ENCODE measurements at places on chromosomes 11 and 22. TPM values are rescaled to one million over a fixed set of nuclear protein-coding genes. Genes with fewer than 3 reads are reported as not detected.

- peaks cover 7% of the 10 kb centered on the region for H3K27me3 ChIP-seq
- H3K36me3 ChIP-seq: no peaks in the 10 kb centered on the region
- DNase-seq: no peak
- H3K4me1 ChIP-seq: peaks cover 9% of the 10 kb centered on the region
- H3K27ac ChIP-seq: peak overlapping the region; percentile 78
Measured at GRCh38 chr11:72828081-72828567, 13.9 kb downstream of the ATG16L2 start.

Gene MS4A15
- not detected for total RNA-seq

Gene GRIK4
- 0.86 TPM for total RNA-seq

GRCh38 chr11:91081440-91082043, 858.7 kb upstream of the CHORDC1 start:
- peaks cover 7% of the 10 kb centered on the region for H3K4me1 ChIP-seq
- H3K36me3 ChIP-seq: no peaks in the 10 kb centered on the region
- no peak overlapping the region for H3K4me3 ChIP-seq

DNA sequence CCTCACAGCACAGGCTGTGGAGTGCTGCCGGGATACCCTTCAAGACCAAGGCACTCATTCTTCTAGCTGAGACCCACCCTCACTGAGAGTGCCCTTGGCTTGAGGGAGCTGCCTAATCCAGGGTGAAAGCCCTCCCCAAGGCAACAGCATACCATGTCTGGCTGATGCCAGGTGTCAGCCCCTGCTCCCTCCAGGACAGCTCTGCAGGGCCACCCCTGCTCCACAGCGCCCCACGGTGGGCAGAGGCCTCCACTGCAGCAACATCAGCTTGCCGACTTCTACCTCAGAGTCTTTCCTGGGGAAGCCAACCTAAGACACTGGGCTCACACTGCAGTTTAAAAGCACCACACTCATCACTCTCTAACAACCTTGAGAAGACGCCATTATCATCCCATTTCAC, 29.0 kb downstream of the TTLL1 start:
- H3K4me3 ChIP-seq: no peak overlapping the region

DNA sequence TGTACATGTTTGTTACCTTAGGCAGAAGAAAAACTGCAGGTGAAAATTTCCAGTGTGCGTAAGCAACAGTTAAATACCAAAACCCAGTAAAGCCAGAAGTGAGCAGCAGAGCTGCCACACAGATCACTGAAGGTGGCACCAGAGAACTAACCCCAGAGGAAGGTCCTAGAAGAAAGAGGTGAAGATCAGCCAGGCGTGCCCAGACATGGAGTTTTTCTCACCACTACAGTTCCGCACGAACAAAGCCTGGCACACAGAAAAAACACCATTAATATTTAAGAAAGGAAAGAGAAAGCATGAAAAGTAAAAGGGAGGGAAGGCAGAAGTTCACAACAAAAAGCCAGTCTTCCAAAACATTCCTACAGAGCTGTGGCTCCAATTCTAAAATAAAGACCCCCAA, 60.7 kb downstream of the STK33 start:
- no peaks in the 10 kb centered on the region for H3K27me3 ChIP-seq
- H3K4me1 ChIP-seq: peaks cover 4% of the 10 kb centered on the region
- H3K4me3 ChIP-seq: no peak overlapping the region

Gene GGT5
- 0.56 TPM for total RNA-seq

DNA sequence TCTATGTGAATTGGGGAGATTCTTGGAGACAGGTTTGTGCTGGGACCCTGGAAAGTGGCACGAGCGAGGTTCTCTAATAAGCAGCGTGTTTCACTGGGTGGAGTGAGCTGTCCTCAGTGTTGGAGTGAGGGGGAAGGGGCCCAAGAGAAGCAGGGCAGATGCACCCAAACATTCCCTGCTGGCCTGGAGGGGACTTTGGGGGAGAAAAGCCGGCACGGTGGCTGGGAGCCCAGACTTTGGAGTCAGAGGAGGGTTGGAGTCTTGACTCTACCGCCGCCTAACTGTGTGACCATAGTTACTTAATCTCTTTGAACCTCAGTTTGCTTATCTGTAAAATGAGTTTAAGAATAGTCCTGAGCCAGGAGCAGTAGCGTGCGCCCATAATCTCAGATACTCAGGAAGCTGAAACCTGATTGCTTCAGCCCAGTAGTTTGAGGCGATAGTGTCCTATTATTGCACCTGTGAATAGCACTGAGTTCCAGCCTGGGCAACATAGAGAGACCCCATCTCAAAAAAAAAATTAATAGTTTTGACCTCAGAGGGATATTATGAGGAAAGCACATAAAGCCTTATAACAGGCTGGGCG, 614 bp downstream of the NR1H3 start:
- peaks cover 26% of the 10 kb centered on the region for H3K4me1 ChIP-seq
- H3K36me3 ChIP-seq: no peaks in the 10 kb centered on the region
- DNase-seq: no peak
- H3K27me3 ChIP-seq: no peaks in the 10 kb centered on the region
- H3K4me3 ChIP-seq: peak overlapping the region; percentile 77
- H3K27ac ChIP-seq: peak overlapping the region; percentile 83

Gene MAP4K2
- 14.6 TPM for total RNA-seq

Gene RFPL3
- total RNA-seq: not detected

DNA sequence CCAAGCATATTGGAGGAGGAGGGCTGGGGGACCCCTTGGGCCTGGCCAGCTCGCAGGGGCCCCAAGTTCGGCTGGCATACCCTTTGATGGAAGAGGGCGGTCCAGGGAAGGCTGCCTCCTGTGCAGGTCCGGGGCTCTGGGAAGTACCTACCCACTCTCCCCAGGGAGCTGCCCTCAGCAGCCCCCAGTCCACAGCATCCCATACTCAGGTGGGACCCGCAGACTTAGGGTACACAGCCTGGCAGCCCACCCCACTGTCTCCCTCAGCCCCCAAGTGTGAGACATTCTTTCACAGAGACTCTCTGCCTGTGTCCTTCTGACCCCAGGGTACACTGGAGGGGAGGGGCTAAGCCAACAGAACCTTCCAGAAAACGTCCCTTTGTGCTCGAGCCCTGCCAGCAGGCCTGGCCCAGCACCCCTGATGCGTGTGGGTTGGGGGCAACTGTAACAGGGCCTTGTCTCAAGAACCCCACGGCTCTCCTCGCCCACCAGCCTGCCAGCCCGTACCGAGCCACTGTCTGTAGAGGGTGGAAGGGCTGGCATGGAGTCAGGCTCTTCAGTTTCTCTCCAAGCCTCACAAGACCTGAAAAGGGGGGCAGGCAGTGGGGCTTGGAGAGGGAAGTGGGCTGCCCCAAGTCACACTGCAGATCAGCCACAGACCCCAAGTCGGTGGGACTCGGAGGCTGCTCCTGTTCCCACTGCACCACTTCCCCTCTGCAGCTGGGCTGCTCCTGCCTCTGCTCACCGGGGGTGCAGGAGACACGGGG, 7.0 kb upstream of the TNFRSF13C start:
- H3K4me1 ChIP-seq: peaks cover 6% of the 10 kb centered on the region
- no peak overlapping the region for H3K4me3 ChIP-seq
- DNase-seq: no peak
- H3K27ac ChIP-seq: peak overlapping the region; percentile 19

GRCh38 chr11:123185326-123185725, 9.7 kb downstream of the CLMP start:
- H3K4me1 ChIP-seq: peaks cover 46% of the 10 kb centered on the region
- H3K36me3 ChIP-seq: no peaks in the 10 kb centered on the region
- peak overlapping the region; percentile 85 for H3K27ac ChIP-seq
- no peak overlapping the region for H3K4me3 ChIP-seq
- H3K27me3 ChIP-seq: peaks cover 5% of the 10 kb centered on the region
- DNase-seq: no peak

Gene MMP13
- not detected for total RNA-seq

Gene OR4A15
- total RNA-seq: not detected

- no peaks in the 10 kb centered on the region for H3K4me1 ChIP-seq
- DNase-seq: no peak
- H3K36me3 ChIP-seq: no peaks in the 10 kb centered on the region
- H3K27ac ChIP-seq: no peak overlapping the region
- H3K27me3 ChIP-seq: peaks cover 38% of the 10 kb centered on the region
- H3K4me3 ChIP-seq: no peak overlapping the region
Measured at GRCh38 chr11:19080579-19080993, 20.1 kb upstream of the MRGPRX2 start.

- peaks cover 30% of the 10 kb centered on the region for H3K4me1 ChIP-seq
- H3K36me3 ChIP-seq: no peaks in the 10 kb centered on the region
- H3K4me3 ChIP-seq: peak overlapping the region; percentile 99
- DNase-seq: no peak
Measured at GRCh38 chr11:46594374-46594700, 514 bp upstream of the AMBRA1 start.

DNA sequence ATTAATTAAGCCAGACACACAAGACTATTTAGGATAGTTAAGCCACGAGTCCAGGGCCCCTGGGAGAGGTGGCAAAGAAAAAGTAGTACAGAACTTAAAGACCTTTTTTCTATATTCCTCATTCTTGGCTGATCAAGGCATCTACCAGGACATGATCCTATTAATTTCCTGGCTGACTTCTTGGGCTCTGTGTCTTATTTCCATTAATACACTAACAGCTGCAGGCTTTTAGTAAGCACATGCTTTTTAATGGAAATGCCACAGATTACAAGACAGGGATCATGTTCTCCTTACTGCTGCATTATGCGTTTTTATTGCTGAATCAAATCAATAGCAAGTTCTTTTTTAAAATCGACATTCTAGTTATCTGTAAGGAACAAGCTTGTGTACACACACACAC, 35.2 kb downstream of the BTG4 start:
- H3K4me3 ChIP-seq: no peak overlapping the region
- DNase-seq: no peak
- no peaks in the 10 kb centered on the region for H3K27me3 ChIP-seq
- no peaks in the 10 kb centered on the region for H3K4me1 ChIP-seq
- no peak overlapping the region for H3K27ac ChIP-seq

DNA sequence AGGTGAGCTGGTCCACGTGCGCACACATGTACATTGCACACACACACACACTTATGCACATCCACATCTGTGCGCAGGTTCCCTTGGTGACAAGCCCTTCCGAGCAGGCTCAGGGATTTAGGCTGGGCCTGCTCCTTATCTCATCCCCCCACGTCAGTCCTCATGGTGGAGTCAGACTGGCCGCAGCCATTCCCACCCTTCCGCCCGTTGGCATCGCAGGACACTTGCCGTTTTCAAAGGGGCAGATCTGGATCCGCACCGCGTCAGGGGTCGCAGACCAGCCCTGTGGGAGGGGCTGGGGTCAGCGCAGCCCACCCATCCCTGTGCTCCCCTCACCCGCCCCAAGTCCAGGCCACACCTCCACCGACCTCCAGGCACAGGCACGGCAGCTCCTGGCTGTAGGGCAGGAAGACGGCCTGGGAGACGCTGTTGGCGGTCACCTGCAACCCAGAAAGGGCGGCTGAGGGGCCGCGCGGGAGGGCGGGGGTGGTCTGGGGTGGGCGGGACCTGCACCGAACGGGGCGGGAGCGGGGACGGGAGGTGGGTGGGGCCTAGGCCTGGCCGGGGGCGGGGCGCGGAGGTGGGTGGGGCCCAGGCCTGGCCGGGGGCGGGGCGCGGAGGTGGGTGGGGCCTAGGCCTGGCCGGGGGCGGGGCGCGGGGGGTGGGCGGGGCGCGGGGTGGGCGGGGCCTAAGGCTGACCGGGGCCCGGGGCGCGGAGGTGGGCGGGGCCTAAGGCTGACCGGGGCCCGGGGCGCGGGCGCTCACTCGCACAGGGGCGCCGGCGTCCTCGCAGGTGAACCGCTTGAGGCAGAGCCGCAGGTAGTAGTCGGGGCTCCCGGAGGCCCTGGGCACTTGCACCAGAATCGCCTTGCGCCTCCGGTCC, 13.3 kb downstream of the IL17REL start:
- H3K4me1 ChIP-seq: peaks cover 9% of the 10 kb centered on the region
- H3K4me3 ChIP-seq: no peak overlapping the region
- no peak overlapping the region for H3K27ac ChIP-seq
- DNase-seq: peak; percentile 38

Gene MS4A6A
- total RNA-seq: not detected

Gene KIAA1671
- 14.5 TPM for total RNA-seq

Gene OR6T1
- not detected for total RNA-seq

Gene KRTAP5-8
- not detected for total RNA-seq

Gene OR10V1
- not detected for total RNA-seq

DNA sequence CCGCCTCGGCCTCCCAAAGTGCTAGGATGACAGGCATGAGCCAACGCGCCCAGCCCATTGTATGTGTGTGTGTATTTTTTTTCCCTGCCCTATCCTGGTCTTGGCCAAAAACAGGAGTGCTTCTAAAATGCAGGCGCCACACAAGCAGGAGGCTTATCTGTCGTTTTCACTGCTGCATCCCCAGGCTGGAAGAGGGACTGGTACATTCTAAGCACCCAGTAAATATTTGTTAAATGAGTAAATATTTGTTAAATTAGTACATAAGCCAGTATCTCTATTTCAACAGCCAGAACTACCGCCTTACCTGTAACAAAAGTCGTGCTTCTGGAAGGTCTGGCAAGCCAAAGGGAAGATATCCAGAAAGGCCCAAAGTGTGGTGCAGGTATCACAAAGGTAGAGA, 24.9 kb downstream of the ASCC2 start:
- no peak overlapping the region for H3K4me3 ChIP-seq
- H3K27me3 ChIP-seq: no peaks in the 10 kb centered on the region
- H3K27ac ChIP-seq: no peak overlapping the region
- no peak for DNase-seq

- peaks cover 2% of the 10 kb centered on the region for H3K27me3 ChIP-seq
- H3K4me1 ChIP-seq: no peaks in the 10 kb centered on the region
- DNase-seq: no peak
- no peak overlapping the region for H3K27ac ChIP-seq
- peaks cover 3% of the 10 kb centered on the region for H3K36me3 ChIP-seq
- H3K4me3 ChIP-seq: no peak overlapping the region
Measured at GRCh38 chr22:47371263-47372090, 609.0 kb downstream of the TBC1D22A start.

Gene CRYBB2
- not detected for total RNA-seq

- H3K4me1 ChIP-seq: peaks cover 23% of the 10 kb centered on the region
- no peak for DNase-seq
- peaks cover 18% of the 10 kb centered on the region for H3K27me3 ChIP-seq
- no peaks in the 10 kb centered on the region for H3K36me3 ChIP-seq
- H3K4me3 ChIP-seq: no peak overlapping the region
Measured at GRCh38 chr11:20310137-20310536, 53.4 kb upstream of the HTATIP2 start.

Gene OR5B21
- total RNA-seq: not detected

- H3K4me3 ChIP-seq: no peak overlapping the region
- no peak for DNase-seq
- no peaks in the 10 kb centered on the region for H3K36me3 ChIP-seq
- H3K27me3 ChIP-seq: peaks cover 14% of the 10 kb centered on the region
Measured at GRCh38 chr22:48265000-48265625, 1502.7 kb downstream of the TBC1D22A start.
